ENCODE measurements at places on chromosomes 11 and 22. TPM values are rescaled to one million over a fixed set of nuclear protein-coding genes. Genes with fewer than 3 reads are reported as not detected.

- no peak overlapping the region for H3K27ac ChIP-seq
- DNase-seq: peak; percentile 92
- no peaks in the 10 kb centered on the region for H3K4me1 ChIP-seq
- no peak overlapping the region for H3K4me3 ChIP-seq
- no peaks in the 10 kb centered on the region for H3K27me3 ChIP-seq
- H3K36me3 ChIP-seq: no peaks in the 10 kb centered on the region
Measured at GRCh38 chr11:88103337-88104206, 71.7 kb downstream of the RAB38 start.

GRCh38 chr22:26322179-26322905 is 106.7 kb upstream of the ASPHD2 start:
- H3K36me3 ChIP-seq: no peaks in the 10 kb centered on the region
- H3K4me1 ChIP-seq: no peaks in the 10 kb centered on the region
- no peak overlapping the region for H3K4me3 ChIP-seq
- no peak for DNase-seq
- H3K27ac ChIP-seq: no peak overlapping the region
- no peaks in the 10 kb centered on the region for H3K27me3 ChIP-seq

- no peak for DNase-seq
- H3K4me3 ChIP-seq: no peak overlapping the region
- H3K27me3 ChIP-seq: no peaks in the 10 kb centered on the region
- H3K4me1 ChIP-seq: no peaks in the 10 kb centered on the region
Measured at GRCh38 chr11:106619320-106619990, 398.8 kb downstream of the GUCY1A2 start.

- peak; percentile 33 for DNase-seq
- H3K27ac ChIP-seq: no peak overlapping the region
- no peak overlapping the region for H3K4me3 ChIP-seq
- no peaks in the 10 kb centered on the region for H3K27me3 ChIP-seq
- H3K36me3 ChIP-seq: no peaks in the 10 kb centered on the region
Measured at GRCh38 chr11:73248526-73249185, 23.5 kb upstream of the P2RY6 start.

DNA sequence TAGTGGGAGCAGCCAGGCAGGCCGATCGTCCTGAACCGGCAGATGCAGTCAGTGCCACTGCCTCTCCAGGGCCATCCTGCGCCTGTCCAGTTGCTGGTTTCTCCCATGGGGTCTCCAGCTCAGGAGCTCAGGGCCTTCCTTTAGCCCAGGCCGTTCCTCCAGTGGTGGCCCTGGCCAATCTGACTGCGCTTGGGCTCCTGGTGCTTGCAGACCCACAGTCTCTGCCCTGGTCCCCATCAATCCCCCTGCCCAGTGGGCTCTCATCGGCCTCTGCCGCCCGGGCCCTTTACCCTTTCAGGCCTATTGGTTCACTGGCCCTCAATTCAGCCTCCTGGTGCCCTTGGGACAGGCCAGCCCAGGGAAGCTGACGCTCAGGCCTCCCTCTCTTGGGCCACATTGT is 29.2 kb upstream of the TSKU start:
- no peaks in the 10 kb centered on the region for H3K36me3 ChIP-seq
- H3K27me3 ChIP-seq: no peaks in the 10 kb centered on the region
- no peak overlapping the region for H3K27ac ChIP-seq
- H3K4me3 ChIP-seq: no peak overlapping the region
- peaks cover 12% of the 10 kb centered on the region for H3K4me1 ChIP-seq

- H3K4me1 ChIP-seq: no peaks in the 10 kb centered on the region
- H3K27me3 ChIP-seq: no peaks in the 10 kb centered on the region
- DNase-seq: no peak
- H3K36me3 ChIP-seq: no peaks in the 10 kb centered on the region
- H3K27ac ChIP-seq: no peak overlapping the region
- H3K4me3 ChIP-seq: no peak overlapping the region
Measured at GRCh38 chr22:28873183-28873963, 10.0 kb upstream of the ZNRF3 start.

DNA sequence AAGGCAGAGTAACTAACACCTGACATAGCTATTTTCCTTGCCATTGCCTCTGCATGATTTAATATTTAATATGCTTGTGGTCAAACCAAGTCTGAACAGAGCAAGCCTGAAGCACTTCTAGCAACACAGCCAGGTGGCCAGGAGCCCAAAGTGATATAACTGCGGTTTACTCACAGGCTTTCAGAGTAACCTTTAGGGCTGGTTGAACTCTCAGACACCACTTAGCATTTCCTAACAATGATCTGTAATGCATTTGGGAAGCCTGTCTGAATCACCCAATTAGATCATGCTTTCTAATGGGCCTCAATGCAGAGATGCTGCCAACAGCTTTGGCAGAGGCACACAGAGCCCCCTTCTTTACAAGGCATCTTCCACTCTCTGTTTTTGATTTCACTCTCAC is 96.1 kb downstream of the FDX1 start:
- H3K27me3 ChIP-seq: no peaks in the 10 kb centered on the region
- H3K4me1 ChIP-seq: no peaks in the 10 kb centered on the region
- H3K27ac ChIP-seq: no peak overlapping the region
- H3K4me3 ChIP-seq: no peak overlapping the region
- DNase-seq: no peak

GRCh38 chr11:83572581-83573496 is 286.7 kb upstream of the CCDC90B start:
- no peaks in the 10 kb centered on the region for H3K27me3 ChIP-seq
- no peak for DNase-seq
- no peaks in the 10 kb centered on the region for H3K4me1 ChIP-seq
- H3K4me3 ChIP-seq: no peak overlapping the region
- no peak overlapping the region for H3K27ac ChIP-seq
- H3K36me3 ChIP-seq: no peaks in the 10 kb centered on the region

DNA sequence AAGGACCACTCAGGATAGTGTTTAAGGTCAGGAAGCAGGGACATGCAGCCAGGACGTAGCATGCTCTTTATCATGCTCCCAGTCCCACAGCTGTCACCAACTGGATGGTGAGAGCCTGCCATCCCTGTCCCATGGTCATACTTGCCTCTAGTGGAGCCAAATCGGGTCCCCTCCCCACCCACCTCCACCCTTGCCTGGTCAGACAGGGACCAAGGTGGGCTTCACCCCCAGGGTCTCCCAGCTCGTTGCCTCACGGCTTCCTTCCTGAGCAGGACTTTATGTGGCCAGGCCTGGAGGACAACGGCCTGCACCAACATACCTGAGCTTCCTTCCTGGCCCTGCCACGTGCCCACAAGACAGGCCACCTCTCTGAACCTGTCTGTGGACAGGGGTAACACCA is 19.8 kb downstream of the A4GALT start:
- H3K4me3 ChIP-seq: no peak overlapping the region
- H3K36me3 ChIP-seq: no peaks in the 10 kb centered on the region
- H3K4me1 ChIP-seq: peaks cover 2% of the 10 kb centered on the region
- no peaks in the 10 kb centered on the region for H3K27me3 ChIP-seq

GRCh38 chr11:120062561-120062930 is 75.4 kb downstream of the TRIM29 start:
- H3K27ac ChIP-seq: peak overlapping the region; percentile 21
- no peaks in the 10 kb centered on the region for H3K36me3 ChIP-seq
- DNase-seq: no peak
- H3K4me3 ChIP-seq: no peak overlapping the region

DNA sequence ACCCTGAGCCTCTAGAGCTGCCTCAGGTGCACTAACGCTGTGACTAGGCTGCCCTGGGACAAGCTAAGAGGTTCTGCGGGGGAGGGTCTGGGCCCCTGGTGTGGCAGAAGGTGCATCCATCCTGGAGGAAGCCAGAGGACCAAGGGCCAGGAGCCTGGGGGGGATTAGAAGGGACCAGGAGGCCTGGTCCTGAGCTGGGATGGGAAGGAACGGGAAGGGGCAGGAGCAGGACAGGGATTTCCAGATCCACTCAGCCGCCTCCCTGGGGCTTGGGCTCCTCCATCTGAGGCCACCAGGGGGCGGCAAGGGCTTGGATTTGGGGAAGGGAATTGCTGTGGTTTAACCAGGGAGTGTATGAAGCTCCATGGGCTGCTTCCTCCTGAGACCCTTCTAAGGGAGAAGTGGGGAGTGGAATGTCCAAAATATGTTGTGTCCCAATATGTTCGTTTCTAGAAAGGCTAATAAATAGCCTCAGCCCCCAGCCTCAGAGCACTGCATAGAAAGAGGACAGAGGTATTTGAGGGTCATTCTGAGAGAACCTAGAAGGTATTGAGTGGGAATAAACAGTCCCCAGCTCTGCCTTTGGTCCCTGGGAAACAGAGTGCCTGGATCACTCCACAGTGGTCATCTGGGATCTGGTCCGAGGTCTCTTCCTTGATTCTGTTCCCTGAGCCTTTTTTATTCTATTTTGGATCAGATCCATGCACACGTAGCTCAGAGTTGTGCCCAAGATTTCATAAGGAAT is 17.4 kb upstream of the PRAME start:
- no peak overlapping the region for H3K4me3 ChIP-seq
- no peak overlapping the region for H3K27ac ChIP-seq
- H3K27me3 ChIP-seq: peaks cover 7% of the 10 kb centered on the region
- DNase-seq: peak; percentile 94
- H3K4me1 ChIP-seq: peaks cover 7% of the 10 kb centered on the region

DNA sequence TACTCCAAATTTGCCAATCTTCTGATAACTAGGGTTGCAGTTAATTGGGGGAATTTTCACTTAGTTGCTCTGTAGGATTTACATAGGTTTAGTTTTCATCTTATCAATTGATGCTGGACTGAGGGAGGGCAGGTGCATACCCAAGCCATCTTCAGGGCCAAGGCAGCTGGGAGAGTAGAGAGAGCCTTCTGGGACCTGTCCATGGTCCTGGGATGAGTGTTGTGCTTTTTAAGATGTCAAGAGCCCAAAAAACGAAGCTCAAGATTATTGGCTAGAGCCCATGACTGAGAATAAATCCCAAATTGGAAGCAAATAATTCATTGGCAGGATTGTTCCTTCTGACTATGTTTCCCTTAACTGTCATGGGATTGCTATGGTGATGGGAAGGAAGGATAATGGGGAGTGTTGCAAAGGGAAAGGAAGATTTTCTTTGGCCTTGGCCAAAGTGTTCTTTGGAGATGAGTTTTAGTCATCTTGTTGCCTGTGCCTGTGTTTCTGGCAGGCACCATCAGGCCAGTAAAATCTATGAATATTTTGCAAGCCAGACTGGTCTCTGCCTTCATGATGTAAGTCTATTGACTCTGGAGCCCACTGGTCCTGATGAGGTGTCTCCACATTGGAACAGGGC is 4.5 kb downstream of the SLC22A6 start:
- DNase-seq: peak; percentile 67
- H3K27me3 ChIP-seq: no peaks in the 10 kb centered on the region
- H3K27ac ChIP-seq: no peak overlapping the region
- H3K4me1 ChIP-seq: no peaks in the 10 kb centered on the region
- no peak overlapping the region for H3K4me3 ChIP-seq

DNA sequence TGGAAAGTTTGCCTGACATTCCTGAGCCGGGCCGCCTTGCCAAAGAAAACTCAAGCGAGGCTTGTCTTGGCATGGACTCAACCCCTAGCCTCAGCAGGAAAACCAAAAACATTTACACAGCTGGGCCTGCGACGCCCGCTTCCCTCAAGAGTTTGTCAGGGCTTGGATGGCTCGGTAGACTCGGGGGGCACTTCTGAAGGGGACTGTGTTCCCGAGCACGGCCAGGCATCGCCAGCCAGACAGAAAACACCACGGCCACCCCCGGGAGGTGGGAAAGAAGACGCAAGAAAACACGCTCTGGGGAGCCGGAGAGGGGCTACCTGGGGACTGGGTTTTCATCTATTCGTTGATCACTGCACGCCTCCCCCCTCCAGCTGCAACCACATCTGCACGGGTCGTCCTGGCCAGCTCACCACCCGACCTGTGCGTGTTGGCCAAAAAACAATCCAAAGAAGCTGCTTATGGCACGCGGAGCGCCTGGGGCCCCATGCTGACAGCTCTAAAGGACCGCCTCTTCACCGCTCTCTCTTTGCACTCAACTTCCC is 380.7 kb downstream of the MN1 start:
- no peak for DNase-seq
- no peaks in the 10 kb centered on the region for H3K36me3 ChIP-seq
- no peak overlapping the region for H3K27ac ChIP-seq
- H3K4me1 ChIP-seq: peaks cover 4% of the 10 kb centered on the region
- no peak overlapping the region for H3K4me3 ChIP-seq

DNA sequence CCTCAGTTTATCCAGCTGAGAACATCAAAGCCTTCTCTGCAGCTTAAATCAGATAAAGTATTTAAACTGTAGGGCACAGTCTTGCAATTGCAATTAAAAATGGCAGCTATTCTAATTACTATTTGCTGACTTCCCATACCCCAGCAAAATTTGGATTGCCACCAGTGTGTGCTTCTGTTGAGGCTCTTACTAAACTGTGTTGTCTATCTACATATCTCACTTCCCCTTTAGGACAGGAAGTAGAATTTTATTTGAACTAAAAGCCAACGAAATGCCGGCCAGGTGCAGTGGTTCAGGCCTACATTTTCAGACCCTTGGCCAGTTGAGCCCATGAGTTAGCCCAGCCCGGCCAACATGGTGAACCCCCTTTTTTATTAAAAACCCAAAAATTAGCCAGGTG is 7.1 kb downstream of the SAA4 start:
- H3K27me3 ChIP-seq: no peaks in the 10 kb centered on the region
- no peaks in the 10 kb centered on the region for H3K4me1 ChIP-seq
- no peak for DNase-seq
- no peaks in the 10 kb centered on the region for H3K36me3 ChIP-seq
- H3K27ac ChIP-seq: no peak overlapping the region

DNA sequence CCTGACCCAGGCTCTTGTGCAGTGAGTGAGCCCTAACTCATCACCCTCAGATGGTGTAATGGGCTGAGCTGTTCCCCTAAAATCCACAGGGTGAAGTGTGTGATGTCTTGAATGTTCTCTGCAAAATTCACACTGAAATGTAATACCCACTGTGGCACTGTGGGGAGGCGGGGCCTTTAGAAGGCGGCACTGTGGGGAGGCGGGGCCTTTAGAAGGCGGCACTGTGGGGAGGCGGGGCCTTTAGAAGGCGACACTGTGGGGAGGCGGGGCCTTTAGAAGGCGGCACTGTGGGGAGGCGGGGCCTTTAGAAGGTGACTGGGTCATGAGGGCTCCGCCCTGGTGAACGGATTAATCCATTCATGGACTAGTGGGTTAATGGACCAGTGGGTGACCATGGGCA is 33.0 kb downstream of the CHID1 start:
- no peak overlapping the region for H3K27ac ChIP-seq
- peak; percentile 89 for DNase-seq
- no peak overlapping the region for H3K4me3 ChIP-seq
- no peaks in the 10 kb centered on the region for H3K27me3 ChIP-seq
- H3K4me1 ChIP-seq: no peaks in the 10 kb centered on the region

DNA sequence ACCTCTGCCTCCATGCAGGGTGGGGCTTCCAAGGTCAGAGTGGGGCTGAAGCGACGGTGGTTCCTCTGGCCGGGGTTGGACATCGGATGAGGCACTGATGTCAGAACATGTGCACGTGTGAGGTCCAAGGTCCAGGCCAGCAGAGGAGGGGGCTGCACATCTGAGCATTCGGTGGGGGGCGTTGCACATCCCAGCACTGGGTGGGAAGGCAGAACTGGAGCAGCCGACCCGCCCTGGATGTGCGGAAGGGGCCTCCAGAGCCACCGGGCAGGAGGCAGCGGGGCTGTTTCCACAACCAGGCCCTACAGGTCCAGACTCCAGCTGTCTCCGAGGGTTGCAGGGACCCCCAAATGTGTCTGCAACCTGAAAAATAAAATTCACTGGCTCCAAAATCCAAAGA is 271.0 kb downstream of the CTTN start:
- no peaks in the 10 kb centered on the region for H3K27me3 ChIP-seq
- H3K4me3 ChIP-seq: no peak overlapping the region
- H3K36me3 ChIP-seq: no peaks in the 10 kb centered on the region
- H3K27ac ChIP-seq: no peak overlapping the region

KCNQ1 gene
- 2.9 TPM for total RNA-seq

FAM180B gene
- not detected for total RNA-seq

MRGPRF gene
- 3.2 TPM for total RNA-seq

PARVA gene
- 36.5 TPM for total RNA-seq

OR52I2 gene
- total RNA-seq: not detected

SYT9 gene
- 1.9 TPM for total RNA-seq

SLN gene
- not detected for total RNA-seq

Measured in endodermal cell (in vitro differentiated cells).